ENCODE measurements at places on chromosomes 1 and 21.

DNA sequence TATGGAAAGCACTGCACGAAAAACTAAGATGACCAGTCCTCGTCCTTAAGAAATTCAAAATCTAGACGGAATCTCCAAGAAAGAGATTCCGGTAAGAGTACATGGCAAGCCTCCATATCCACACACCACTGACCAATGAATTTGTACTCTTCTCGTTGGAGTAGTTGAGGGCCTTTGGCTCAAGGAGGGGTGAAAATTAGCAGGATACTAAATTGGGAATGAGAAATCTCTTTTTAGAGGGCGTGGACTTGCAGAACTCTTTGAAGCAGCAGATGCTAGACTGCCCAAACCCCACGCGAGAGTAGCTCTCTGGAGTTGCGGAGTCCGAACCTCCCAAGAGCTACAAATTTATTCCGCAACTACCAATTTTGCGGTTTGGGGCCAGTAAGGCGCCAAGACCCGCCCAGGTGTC, 872 bp upstream of the PPP2R5A start:
- no peak for DNase-seq

GRCh38 chr1:87464022-87464490, 135.4 kb downstream of the LMO4 start:
- DNase-seq = no peak

- no peak for DNase-seq
Measured at GRCh38 chr1:23908453-23909341, 4.5 kb downstream of the CNR2 start.

DNA sequence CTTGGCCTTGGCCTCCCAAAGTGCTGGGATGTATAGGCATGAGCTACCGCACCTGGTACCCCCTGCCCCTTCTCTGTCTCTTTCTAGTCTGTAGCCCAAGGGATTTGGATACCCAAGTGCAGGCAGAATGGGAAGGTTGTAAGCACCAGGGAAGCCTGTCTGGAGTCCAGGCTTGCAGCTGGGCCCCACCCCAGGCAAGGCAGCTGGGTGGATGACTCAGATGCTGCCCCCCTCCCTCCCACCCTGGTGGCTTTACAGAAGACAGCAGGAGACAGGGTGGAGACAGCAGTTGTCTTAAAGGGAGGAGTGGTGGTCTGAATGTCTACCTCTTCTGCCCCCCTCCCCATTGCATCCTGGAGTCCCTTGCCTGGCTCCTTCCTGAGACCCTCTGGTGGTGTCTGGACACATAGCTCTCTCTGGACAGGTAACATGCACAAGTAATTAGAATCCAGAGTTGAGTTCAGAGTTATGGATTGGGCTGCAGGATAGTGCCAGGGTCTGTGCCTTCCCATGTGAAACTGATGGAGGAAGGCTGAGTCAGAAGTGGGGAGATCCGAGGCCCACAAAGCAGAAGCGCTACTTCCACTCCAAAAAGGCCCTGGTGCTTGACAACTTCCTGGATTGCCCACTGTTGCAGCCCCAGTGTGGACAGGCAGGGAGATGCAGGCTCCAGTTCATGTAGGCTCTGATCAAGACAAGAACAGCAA, 5.1 kb downstream of the LMNA start:
- no peak for DNase-seq

DNA sequence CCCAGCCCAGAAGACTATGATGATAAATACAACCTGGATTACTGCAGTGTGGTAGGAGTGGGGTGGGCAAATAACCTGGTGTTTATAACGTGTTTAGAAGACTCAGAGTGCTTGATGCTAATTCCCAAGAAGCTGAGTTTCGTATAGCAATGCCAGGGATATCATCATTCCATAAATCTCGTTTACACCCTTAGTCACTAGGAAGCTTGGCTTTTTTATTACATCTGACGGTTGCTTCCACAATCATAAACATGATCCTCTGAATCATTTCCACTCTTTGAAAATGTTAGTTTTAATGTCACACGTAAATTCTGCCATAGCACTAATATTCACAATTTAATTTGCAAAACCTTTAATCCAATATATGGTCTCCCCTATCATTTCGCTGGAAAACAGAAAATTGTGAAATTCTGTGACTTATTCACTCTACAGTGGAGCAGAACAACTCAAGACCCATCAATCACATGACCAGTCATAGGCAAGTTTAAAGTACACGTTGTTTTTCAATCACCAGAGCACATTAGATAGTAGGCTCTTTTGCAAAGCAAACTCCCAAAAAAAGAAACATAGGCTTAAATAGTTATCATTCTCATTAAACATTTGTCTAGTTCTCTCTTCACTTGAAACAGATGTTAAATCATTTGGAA, 321.0 kb downstream of the LTN1 start:
- DNase-seq = no peak

All from left renal cortex interstitium (tissue), 4 donors.